ENCODE measurements at places on chromosomes 2 and 18.

DNA sequence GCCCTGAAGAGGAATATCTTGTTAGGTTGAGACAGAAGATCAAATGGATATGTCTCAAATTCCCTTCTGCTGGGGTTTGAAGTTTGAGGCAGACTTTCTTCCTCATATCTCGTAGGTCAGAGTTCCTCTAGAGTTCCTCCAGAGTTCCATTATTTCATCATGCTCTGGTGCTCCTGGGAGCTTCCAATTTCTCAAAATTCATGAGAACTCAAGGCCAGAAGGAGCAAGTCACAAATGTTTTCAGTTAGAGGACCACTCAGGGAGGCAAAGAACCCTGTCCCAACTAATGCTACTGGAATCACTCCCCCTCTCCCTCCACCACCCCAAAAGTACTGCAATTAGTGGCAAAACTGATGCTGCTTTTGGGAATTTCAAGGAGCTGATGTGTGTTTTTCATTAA, 115.7 kb upstream of the RBMS1 start:
- DNase-seq = no peak

DNA sequence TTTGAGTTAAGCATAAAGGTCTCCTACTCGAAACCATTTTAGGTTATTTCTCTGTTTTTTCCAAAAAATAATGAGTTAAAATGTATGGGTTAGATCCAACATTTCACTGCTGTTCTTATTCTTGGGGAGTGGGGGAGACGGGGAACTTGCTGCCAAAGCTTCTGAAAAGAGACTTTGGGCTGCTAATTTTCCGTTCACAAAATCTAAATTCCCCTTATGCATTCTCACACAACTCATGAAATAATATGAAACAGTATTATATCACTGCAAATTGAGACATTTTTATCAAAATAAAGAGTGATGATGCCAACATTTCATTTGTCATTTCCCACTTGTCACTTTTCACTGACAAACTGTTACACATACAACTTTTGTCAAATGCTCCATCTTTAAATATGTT, 7.8 kb downstream of the SATB2 start:
- no peak for DNase-seq

GRCh38 chr2:114022360-114023085, 132.6 kb downstream of the ACTR3 start:
- DNase-seq = no peak

DNA sequence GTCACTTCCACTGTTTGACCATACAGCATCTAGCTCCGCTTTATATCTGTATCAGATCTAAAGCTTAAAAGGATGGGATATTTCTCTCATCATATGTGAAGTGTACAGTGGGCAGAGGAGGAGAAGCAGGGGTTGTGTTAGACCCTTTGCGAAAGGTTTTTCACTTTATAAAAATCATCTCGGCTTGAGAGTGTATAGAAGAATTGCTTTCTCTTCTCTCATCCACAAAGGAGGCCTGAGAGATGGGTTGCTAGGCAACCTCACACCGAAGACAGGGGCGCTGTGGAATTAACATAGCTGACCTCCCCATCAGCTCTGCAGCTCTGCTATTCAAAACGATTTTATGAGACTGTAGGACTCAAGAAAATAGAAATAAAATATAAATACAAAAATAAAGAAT, 70.2 kb upstream of the GALNT3 start:
- peak; percentile 16 for DNase-seq

- DNase-seq = no peak
These were observed 3.9 kb upstream of the RPL31 start for GRCh38 chr2:100998235-100998573.

DNA sequence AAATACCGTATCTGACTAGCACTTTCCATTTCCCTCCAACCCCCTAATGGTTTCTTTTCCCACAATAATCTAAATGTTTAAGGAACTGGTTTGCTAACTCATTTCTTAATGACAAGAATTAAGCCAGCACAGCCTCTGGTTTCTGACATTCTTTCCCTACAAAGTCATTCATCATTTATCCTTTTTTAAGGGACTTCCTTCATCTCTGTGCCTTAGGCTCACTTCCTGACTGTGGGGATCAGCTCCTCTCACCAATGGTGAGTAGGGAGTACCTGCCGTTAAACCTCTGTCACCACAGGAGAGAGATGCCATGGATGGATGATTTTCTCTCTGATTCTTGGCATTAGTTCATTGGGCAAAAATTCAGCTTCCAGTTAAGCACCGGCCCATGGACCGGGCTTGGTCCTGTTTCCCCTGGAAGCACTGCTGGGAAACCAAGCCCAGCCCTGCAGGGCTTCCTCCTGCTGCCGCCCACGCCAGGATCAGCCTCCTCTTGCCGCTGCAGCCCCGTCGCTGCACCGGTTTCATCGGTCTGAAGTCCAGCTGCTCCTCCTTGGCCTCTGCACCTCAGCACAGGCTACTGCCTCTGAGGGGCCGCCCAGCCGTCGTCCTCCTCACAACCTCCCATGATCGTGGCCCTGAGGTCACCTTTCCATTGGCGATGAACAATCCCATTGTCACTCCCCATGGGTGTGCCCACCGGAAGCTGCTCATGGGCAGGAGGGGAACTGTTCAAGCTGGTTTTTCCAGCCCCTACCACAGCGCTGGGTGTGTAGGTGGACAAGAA, 64.0 kb upstream of the ZNF516 start:
- peak; percentile 77 for DNase-seq

DNA sequence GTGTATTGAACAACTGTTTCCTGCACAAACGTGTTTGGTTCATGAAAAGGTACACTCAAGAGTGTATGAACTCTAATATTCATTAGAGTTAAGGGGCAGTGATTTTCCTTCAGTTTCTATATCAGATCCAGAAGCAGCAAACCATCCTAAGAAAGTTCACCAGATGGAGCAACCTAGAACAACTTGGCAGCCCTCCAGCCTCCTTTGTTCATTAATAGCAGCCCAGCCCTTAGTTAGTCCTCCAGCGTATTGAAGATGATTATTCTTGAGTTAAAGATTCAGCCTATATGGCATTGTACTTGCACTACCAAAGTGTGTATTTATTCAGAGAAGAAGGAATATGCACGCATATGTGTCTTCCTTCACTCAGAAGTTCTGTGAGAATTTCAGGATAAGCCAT, 365.5 kb downstream of the SETBP1 start:
- peak; percentile 93 for DNase-seq

- no peak for DNase-seq
These were observed 516.6 kb upstream of the ZEB2 start for GRCh38 chr2:145036421-145037011.

DNA sequence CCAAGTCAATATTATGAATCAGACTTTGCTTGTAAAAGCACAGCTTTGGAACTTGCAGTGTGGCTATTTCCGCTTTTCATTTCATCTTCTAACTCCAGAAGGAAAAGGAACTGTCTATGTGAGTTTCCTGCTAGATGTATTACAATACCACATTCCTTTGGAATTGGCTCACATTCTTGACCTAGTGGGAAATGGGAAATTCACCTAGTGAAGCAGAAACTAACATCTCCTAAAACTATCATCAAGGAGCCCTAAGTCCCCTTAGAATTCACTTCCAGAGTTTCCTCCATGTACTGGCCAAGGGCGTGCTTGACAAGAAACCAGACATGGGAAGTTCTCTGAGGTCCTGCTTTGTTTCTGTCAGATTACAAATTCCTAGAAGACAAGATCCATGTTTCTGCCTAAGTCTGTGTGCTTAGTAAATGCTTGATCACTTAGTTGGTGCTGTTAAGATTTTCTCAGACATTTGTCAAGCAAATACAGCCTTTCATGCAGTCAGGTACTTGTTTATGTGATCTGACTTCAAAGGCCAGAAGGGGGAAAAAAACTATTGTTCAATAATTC, 275.7 kb upstream of the FN1 start:
- no peak for DNase-seq

DNA sequence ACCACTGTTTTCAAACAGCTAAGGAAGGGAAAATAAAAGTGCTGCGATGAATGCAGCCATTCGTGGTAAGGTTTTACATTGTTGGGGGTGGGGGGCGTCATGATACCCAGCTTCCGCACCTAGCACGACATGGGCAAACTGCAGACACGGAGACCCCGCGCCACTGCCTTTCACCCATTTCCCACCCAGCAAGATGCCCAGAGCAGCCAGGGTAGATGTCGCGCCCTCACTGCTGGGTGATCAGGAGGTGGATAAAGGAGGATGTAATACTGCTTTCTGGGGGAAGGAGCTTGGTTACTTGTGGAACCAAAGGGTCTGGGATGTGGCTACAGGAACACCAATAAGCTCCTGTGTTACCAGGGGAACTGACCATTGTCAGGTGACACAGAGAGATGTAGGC, 138.4 kb downstream of the ZNF516 start:
- DNase-seq = no peak

GRCh38 chr18:46946656-46947282, 29.4 kb downstream of the KATNAL2 start:
- peak; percentile 94 for DNase-seq

DNA sequence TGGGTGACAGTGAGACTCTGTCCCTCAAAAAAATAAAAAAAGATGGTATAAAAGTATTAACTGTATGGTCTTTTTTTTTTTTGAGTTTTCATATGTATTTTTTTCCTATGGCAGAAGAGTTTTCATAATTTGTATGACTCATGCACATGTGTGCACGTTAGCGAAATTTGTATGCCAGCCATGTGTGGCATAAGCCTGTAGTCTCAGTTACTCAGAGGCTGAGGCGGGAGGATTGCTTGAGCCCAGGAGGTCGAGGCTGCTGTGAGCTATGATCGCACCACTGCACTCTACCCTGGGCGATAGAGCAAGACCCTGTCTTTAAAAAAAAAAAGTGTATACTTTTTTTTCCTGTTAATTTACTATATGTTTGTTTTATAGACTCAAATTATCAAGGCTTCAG, 160.8 kb downstream of the TGIF1 start:
- no peak for DNase-seq

DNA sequence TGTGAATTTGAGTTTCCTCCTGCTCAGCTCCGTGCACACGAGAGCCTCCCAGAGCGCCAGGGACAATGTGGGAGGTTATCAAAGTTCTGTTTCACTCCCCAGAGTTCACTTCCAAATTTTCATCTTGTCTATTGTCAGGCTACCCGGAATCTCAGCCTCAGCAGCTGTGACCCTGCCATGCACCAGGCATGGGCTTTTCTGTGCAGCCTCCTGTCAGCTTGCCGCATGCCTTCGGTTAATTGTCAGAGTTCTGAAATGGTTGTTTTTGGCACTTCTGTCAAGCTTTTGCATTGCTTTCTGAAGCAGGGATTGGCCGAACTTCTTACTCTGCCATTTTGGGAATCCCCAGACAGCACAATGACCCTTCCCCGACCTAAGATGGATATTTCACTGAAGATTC, 60.4 kb downstream of the SH3YL1 start:
- no peak for DNase-seq

- DNase-seq = no peak
These were observed 197.3 kb downstream of the SH3RF3 start for GRCh38 chr2:109326306-109326705.

DNA sequence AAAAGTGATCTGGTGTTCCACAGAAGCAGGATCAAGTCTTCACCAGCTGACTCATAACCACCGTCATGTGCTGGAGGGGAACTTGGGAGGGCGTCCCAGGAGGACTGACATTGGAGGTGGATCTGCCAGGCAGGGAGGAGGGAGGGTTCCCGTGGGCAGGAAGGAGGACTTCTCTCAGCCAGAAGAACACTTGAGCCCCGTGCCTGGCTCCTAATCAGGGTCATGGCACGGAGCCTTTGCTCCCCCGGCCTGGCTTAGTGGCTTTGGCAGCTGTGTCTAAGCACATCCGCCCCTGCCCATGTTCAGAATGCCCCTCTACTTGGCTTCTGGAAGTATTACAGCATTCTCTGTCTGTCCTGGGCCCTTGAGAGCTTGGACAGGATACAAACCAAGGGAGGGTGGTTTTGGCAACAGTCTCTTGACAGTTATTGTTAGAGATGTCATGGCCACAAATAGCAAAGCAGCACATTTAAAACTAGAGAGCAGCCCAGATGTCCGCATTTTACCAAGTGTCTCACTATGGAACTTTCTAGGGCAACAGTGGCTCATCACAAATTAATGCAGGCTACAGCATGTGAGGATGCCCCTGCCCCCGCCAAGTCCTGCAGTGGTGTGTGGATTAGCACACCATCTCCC, 11.5 kb downstream of the PPP1R7 start:
- no peak for DNase-seq

- no peak for DNase-seq
These were observed 22.0 kb downstream of the IL1RL2 start for GRCh38 chr2:102208774-102209173.

Data from NCI-H69 (cell line).